Urinary bladder (tissue), 4 donors: ENCODE measurements at places on chromosomes 11 and 22. TPM values are rescaled to one million over a fixed set of nuclear protein-coding genes. Genes with fewer than 3 reads are reported as not detected.

DNA sequence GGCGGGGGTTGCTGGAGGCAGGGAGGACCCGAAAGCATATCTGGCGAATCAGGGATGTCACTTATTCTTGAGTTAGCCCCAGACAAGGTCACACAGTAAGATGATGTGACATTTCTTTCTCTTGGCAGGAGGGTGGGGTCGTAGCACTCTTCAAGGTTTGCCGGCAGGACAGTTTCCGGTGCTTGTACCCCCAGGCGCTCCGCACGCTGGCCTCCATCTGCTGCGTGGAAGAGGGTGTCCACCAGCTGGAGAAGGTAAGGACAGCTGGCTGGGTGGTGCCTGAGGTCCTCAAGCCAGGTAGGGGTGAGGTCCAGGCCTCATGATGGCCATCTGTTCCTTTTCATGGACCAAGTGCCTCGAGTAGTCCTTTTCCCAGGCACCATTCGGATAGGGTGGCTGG, 86.0 kb downstream of the INSC start:
- DNase-seq = no peak

- no peak for DNase-seq
Measured at GRCh38 chr22:28369854-28370253, 309.8 kb downstream of the TTC28 start.

- no peak for DNase-seq
Measured at GRCh38 chr11:35907648-35908431, 36.0 kb upstream of the LDLRAD3 start.

- no peak for DNase-seq
Measured at GRCh38 chr11:114705280-114706024, 27.1 kb downstream of the NXPE2 start.

DNA sequence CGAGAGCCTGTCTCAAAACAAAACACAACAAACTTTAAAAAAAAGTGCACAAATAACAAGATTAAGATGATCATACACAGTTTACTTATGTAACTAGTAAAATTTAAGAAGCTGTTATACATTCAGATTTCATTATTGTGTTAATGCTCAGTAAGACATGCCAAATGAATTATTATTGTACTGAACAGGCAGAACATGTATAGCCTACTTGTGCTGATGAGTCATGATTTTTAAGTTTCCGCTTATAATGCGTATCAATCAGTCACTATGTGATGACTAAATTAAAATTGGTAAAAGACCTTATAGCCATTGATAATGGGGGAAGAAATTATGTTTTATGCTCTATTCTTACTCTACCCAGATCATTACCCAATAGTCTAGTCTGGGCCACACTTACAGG, 20.5 kb upstream of the EXPH5 start:
- DNase-seq = no peak

DNA sequence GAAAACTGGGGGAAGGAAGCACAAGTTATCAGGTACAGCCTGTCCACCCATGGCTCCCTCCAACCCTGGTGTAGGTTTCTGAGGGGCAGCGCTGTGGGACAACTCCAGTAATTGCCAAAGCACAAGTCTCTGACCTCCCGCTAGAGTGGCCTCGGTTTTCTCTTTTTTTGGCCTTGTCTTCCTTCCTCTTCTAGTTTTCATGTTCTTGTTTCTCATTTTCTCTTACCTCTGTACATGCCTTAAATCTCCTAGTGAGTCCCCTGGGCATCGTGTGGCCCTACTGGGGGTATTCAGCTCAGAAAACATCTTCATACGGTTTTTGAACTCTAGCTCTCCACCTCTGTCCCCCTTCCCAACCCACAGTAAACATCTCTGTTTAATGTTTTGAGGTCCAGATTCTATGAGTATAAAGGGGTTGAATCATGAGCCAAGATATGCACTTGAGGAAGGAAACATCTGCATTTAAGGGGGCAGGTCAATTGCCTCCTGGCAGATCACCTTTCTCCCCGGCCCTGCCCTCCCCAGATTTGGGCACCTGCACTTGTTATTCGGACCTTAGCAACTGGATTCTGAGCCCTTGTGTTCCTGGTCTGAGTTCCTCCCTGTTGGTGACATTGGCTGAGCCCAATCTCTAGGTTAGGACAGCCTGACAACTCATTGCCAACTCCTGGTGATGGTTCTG, 8.4 kb upstream of the LMO2 start:
- no peak for DNase-seq

- DNase-seq = peak; percentile 17
Measured at GRCh38 chr11:129190087-129190486, 2.0 kb downstream of the ARHGAP32 start.

TRIM66 gene
- 7.8 TPM for total RNA-seq
